ENCODE measurements at places on chromosomes 3 and 15.

DNA sequence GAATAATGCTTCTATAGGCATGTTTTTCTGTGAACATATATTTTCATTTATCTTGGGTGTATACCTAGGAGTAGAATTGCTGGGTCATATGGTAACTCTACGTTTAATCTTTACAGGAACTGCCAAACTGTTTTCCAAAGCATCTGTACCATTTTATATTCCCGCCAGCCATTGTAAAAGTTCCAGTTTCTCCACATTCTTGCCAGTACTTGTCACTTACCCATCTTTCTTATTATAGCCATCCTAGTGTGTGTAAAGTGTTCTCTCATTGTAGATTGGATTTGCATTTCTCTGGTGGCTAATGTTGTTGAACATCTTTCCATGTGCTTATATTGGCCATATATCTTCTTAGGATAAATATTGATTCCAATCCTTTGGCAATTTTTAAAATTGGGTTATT, 31.2 kb upstream of the CFAP20DC start:
- DNase-seq, result no peak

GRCh38 chr15:84876269-84876668, 8.2 kb upstream of the SLC28A1 start:
- DNase-seq, result no peak

DNA sequence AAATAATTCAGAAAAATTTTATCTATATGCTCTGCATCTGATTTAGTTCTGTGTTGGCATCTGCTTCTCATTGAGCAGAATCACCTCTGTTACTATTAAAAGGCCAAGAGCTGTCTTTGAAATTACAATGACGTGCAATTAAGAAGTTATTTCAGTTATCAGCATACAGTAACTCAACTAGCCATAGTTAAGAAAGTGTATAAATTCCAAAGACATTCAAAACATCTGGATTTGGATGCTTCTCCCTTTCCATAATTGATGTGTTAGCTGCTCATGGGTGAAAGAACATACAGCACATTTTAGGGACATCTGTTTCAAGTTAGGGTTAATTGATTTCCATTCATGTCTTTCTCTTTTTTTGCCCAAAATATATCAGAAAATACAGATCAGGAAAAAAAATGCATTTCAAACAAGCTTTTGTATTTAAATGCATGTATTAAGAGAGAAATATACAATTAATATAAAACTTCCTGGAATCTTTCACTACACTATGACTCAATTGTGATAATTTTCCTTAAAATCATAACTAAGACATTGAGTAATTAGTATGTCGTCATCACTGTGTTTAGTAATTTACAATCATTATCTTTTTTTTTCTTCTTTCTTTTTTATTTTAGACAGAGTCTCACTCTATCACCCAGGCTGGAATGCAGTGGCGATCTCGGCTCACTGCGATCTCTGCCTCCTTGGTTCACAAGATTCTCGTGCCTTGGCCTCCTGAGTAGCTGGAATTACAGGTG, 82.7 kb upstream of the MBNL1 start:
- no peak for DNase-seq

GRCh38 chr15:41233367-41233771, 2.3 kb downstream of the CHP1 start:
- no peak for DNase-seq

GRCh38 chr3:190044142-190044541, 76.6 kb downstream of the P3H2 start:
- DNase-seq, result no peak

GRCh38 chr15:42737529-42738328, 801 bp upstream of the CDAN1 start:
- DNase-seq, result no peak

- no peak for DNase-seq
Measured at GRCh38 chr15:68224546-68225250, 4.8 kb downstream of the CLN6 start.

GRCh38 chr3:28844298-28845005, 436.4 kb upstream of the RBMS3 start:
- DNase-seq, result no peak

DNA sequence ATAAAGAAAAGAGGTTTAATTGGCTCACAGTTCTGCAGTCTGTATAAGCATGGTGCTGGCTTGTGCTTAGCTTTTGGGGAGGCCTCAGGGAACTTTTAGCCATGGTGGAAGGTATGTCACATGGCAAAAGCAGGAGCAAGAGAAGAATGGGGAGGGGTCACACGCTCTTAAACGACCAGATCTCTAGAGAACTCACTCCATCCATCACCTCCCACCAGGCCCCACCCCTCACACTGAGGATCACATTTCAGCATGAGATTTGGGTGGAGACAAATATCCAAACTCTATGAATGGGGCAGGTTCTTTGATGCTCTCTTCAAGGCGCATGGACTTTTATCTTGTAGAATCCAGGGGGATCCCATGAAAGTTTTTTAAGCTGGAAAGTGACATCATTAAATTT, 75.7 kb downstream of the ITPR1 start:
- DNase-seq, result no peak

DNA sequence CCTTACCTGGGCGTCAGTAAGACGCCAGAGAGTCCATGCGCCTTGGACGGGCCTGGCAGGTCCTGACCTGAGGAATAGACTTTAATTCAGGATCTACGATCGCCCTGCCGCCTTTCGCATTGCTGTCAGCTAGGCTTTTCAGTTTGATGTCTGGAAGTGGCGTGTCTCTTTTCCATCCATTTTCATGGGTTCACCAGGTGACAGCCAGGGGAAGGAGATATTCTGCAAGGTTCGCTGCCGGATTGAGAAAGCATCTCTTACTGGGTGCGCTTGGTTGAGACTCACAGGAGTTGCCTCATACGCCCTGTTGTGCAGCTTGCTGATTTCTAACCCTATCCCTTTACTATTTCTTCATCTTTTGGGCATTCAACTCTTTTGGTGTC, 7.4 kb downstream of the EPHA3 start:
- DNase-seq, result no peak

DNA sequence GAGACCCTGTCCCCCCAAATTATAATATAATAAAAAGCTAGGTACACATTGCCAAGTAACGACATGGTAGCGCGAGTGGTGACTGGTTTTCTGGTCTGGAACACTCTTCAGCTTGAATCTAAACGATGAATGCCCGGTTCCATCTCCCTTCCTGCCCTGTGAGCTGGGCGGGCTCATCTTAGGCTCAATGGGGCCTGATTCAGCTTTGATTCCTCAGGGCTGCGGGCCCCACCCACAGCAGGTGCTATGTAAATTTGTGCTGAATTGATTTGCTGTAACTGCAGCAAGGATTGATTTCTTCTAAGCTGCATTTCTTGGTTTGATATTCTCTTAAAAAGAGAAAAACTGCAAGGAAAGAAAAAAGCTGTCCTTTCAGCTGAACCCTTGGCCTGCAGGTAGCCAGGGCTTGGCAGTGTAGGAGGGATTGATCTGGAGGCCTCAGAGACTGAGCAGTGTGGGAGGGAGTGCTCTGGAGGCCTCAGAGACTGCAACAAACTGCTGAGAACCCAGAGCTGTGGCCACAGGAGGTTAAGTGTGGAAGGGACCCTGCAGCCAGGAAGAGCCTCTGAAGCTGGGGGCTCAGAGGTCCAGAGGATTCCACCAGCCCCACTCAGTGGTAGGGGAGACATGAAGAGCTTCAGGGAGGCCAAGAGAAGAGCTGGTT, 231.6 kb downstream of the XXYLT1 start:
- DNase-seq, result no peak

DNA sequence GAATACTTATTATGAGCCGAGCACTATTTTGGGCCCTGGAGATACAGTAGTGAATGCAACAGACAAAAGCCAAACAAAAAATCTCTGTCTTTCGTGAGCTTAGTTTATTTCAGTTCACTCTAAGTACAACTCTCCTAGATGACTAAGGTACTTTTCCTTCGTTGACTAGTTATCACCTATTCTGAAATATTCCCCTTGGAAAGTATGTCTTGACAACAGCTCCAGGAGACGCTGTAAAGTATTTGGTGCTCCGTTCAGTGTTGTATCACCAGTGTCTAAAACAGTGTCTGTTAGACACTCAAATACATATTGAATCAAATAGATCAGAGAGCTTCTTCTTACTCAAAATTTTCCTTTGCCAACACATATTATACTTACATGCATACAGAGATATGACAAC, 119.6 kb downstream of the TFDP2 start:
- DNase-seq, result no peak

- DNase-seq, result no peak
Measured at GRCh38 chr3:13932578-13933295, 52.9 kb upstream of the WNT7A start.

DNA sequence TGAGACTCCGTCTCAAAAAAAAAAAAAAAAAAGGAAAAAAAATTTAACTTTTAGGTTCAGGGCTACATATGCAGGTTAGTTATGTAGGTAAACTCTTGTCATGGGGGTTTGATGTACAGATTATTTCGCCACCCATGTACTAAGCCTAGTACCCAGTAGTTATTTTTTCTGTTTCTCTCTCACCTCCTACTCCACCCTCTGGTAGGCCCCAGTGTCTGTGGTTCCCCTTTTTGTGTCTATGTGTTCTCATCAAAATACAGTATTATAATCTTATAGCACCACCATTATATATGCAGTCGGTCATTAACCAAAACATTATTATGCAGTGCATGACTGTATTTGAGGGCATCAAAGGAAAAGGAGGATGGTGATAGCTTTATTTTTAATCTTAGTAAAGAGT, 47.3 kb downstream of the CHP1 start:
- DNase-seq, result no peak

DNA sequence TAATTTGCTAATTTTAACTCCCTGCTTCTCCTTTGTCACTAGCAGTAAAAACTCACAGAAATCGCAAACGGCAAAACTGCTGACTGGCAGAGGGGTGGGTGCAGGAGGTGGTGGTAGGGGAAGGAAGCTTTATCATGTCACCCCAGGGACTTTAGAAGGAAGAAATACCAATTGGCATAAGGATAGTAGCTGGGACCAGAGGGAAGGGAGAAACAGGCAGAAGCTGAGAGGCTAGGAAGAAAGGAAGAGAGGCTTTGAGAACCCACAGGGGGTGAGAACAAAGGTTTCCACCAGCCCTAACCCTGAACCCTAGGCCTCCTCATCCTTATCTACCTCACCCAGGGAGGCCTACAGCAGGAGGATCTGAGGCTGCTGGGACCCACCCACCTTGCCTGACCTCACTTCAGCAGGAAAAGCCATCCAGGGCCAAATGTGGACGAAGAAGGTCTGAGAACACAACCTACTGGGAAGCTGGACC, 10.7 kb downstream of the ITGB5 start:
- DNase-seq, result no peak

- DNase-seq, result no peak
Measured at GRCh38 chr3:112128843-112129727, 4.0 kb downstream of the GCSAM start.

GRCh38 chr15:38638126-38638525, 73.5 kb upstream of the RASGRP1 start:
- no peak for DNase-seq

- DNase-seq, result no peak
Measured at GRCh38 chr3:1216856-1217255, 124.0 kb downstream of the CNTN6 start.

DNA sequence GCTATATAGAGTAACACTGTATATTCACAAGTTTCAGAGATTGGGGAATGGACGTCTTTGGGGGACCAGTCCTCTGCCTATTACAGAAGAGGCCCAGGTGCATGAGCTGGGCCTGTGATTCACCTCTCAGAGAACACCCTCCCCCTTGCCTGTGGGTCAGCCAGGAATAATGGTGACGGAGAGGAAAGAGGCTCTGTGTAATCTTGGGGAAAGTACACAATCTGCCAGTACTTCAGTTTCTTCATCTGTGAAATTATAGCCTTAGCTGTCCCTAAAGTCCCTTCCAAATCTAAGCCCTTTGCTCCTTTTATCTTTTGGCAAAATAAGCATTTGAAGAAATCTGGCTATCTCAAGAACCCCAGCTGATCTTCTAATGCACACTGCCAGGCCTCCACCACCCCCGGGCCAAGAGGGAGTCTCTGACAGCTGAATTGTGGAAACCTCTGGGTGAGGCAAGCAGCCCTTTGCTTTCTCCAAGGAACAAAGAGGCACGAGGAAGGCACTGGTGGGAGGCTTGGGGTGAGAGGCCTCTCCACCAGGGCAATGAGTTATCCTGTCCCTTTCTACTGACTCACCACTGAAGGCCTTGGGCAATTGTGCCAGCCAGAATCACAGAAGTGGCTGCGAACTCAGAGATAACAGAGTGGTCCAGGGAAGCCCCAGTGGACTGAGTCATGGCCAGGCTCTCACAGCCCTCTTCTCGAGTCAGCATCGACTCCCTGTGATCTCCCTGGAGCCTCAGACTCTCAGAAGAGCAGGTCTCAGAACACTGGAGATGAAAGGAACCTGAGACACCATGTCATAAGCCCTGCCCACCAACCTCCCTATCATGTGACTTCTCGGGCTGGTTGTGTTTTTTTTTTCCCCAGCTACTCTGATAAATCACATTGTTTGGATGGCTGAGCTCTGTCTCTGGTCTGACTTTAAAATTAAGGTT, 31.8 kb downstream of the CCNL1 start:
- peak; percentile 20 for DNase-seq

DNA sequence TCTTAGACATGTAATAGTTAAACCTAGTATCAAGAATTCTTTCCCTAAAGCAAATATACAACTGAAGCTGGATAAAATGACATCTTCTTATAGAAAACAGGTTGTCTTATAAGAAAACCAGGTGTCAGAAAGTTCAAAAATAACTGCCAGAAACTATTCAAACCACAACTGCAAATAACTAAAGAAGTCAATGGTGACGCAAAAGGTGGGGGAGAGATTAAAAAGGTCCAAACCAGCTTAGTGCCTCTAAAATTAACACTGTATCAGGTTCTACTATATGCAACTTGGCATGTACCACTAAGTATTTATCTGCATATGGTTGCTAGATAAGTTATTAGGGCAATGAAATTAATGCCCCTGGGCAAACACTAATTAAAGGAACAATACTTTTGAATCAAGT, 136.8 kb downstream of the TBL1XR1 start:
- no peak for DNase-seq

DNA sequence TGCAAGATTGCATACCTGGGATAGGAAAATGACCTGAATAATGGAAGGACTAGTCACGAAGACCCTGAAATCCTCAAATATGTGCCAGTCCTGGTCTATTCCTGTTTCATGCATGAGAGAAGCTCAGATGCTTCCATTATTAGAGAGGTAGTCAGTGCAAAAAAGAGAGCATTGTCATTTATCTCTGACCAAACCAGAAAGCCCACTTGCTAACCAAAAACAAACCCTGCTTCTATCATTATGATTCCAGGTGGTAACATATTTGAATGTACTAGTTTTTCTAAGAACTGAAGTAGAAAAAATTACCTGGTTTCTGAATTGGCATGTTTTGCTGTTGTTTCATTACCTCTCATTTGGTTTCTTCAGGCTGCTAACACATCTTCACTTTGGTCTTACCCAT, 160.8 kb upstream of the MANF start:
- no peak for DNase-seq

GRCh38 chr3:42735615-42736014, 33.0 kb upstream of the HHATL start:
- no peak for DNase-seq

GRCh38 chr3:146814601-146815315, 209.6 kb upstream of the PLSCR5 start:
- DNase-seq, result no peak

- no peak for DNase-seq
Measured at GRCh38 chr3:81277853-81278252, 483.6 kb downstream of the GBE1 start.

GRCh38 chr15:67998599-67999133, 55.4 kb upstream of the PIAS1 start:
- no peak for DNase-seq

GRCh38 chr3:187878772-187879518, 133.7 kb upstream of the BCL6 start:
- DNase-seq, result no peak

- no peak for DNase-seq
Measured at GRCh38 chr15:48282216-48282615, 49.0 kb upstream of the DUT start.

Measured in stimulated activated CD8-positive, alpha-beta memory T cell treated with anti-CD3 and anti-CD28 coated beads, Interleukin-7, amount 100 ng/mL, for 1 hour (primary cell).